ENCODE measurements at places on chromosomes 13 and 19.

- DNase-seq, result no peak
Observed at GRCh38 chr19:48393559-48394330, at the start of gene GRIN2D. Gene GRIN2D, plus strand, starts transcription at chr19:48393668. Its CDS starts 4,725 bp downstream, at chr19:48398393.

- DNase-seq, result peak; percentile 91
Observed at GRCh38 chr19:14450168-14450874, 17.2 kb downstream of the PKN1 start.

DNA sequence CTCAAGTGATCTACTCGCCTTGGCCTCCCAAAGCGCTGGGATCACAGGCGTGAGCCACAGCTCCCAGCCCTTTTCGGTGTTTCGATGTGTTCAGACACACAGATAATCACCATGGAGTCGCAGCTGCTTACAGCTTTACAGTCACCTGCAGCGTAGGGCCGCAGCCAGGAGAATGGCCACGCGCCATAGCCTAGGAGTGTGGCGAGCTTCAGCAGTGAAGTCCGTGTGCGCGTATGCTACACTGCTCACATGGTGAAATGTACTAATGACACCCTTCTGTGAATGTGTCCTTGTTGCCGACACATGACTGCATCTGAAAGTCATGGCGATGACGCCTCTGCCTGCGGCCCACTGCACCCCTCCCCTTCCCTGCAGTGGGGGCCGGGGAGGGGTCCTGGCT, 23.6 kb downstream of the AP3D1 start:
- no peak for DNase-seq

DNA sequence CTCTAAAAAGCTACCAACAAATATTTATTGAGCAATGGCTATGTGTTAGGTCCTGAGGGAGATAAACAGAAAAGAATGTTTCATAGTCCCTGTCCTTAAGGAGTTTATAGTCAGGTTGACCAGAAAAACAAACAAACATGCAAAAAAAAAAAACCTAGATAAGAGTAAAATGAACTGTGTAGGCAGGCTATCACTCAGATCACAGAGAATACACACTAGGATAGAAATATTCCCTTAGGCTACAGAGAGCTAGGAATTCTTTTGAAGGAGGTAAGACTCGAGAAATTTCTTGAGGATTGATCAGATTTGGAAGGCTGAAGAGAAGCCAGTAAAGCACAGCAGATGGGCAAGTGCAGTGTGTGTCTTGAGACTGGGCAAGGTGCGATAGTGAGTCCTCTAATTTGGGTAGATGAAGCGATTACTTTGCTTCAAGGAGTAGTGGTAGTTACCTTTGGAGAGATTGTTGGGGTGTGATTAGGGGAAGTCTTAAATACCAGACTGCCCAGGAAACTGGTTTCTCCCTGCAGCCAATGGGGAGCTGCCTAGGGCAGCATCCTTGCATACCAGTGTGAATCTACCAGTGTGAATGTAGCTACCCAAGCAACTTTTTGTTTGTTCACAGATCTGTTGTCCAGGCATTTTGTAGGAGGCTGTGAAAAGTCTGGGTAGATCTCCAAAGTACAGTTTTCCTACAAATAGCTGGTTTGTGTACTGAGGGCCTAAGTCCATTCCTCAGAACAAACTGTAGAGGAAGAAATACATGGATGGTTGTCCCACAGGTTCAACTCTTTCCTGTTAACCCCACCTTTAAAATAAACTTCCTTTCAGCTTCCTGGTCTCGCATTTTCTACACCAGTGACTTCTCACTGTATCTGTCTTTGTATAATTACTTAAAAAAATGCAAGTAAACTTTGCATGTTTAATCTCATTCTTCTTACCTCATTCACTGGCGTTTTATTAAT, 314.1 kb downstream of the KLF5 start:
- DNase-seq, result no peak

GRCh38 chr13:79398915-79399314, 7.1 kb downstream of the RBM26 start:
- DNase-seq, result peak; percentile 17

DNA sequence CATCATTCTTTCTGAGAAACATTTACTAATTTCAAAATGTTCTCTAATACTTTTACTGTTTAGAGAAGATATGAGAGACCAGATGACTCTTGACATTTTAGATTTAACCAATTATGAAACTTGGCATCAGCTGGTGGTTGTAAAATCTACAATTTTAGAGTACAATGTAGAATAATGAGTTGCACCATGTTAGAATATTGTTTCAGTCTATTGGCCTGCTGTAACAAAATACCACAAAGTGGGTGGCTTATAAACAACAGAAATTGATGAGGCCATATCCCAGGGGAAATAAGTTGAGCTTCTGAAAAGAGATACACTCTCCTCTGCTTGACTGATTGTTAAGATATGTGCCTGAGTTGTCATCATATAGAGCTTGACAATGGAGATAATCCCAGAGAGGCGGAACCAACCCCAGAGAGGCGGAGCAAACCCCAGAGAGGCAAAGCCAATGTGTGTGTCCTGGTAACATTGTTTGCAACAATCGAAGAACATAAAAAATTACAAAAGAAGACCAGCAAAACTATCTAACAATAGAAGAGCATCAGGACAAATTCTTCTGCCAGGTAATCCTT, 373.0 kb upstream of the SLITRK1 start:
- DNase-seq, result no peak

- peak; percentile 54 for DNase-seq
Observed at GRCh38 chr13:59531571-59532091, 632.1 kb downstream of the DIAPH3 start.

GRCh38 chr19:35109395-35110112, 6.1 kb upstream of the FXYD3 start:
- DNase-seq, result peak; percentile 50

DNA sequence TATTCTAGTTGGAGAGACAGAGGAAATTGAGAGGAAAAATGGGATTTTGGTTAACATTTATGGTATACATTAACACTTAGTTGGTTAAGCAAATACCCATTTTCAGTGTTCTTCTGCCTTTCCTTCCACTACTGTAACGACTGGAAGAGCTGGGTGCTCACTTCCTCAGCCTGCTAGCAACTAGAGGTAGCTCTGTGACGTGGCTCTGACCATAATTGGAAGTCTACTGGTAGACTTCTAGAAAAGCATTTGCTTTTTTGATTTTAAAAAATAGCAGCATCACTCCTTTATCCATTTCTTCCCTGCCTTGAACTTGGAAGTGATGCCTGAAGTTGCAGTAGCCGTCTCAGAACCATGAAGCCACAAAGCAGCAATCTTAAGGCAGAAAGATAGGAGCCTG, 15.9 kb downstream of the NHLRC3 start:
- DNase-seq, result no peak

- no peak for DNase-seq
Observed at GRCh38 chr13:112911883-112912282, 57.1 kb upstream of the MCF2L start.

GRCh38 chr19:50203281-50204080, at the start of gene MYH14:
Gene MYH14, plus strand, starts transcription at chr19:50203622. Its CDS starts 6,744 bp downstream, at chr19:50210366.
- DNase-seq, result peak; percentile 92

GRCh38 chr13:84821261-84821660, 939.0 kb upstream of the SLITRK1 start:
- no peak for DNase-seq

- DNase-seq, result no peak
Observed at GRCh38 chr13:33448889-33449288, 163.3 kb upstream of the STARD13 start.

DNA sequence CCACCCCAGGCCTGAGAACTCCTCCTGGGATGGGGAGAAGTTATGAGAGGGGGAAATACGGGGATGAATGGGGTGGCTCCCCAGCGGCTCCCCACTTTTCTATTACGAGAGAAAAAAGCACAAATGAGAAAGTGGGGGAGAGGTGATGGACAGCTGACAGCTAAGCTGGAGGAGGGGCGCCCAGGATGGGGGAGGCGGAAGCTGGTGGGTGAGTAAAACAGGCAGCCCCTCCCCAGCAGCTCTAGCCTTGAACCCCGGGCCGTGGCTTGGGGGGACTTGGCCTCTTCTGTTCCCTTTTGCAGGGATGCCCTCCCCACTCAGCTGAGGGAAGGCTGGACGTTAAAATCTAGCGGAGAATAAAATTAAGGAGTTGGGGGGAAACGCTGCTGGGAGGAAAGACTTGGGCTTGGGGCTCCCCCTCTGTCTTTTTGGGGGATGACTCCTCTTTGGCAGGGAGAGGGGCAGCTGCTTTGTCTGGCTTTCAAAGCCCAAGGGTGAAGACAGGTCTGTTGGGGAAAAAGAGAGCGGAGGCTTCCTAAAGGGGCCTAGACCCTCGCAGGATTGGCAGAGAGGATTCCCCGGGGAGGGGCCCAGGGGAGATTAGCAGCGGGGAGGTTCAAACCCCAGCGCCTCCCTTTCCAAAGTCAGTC, 1.4 kb upstream of the SAMD1 start:
- no peak for DNase-seq

DNA sequence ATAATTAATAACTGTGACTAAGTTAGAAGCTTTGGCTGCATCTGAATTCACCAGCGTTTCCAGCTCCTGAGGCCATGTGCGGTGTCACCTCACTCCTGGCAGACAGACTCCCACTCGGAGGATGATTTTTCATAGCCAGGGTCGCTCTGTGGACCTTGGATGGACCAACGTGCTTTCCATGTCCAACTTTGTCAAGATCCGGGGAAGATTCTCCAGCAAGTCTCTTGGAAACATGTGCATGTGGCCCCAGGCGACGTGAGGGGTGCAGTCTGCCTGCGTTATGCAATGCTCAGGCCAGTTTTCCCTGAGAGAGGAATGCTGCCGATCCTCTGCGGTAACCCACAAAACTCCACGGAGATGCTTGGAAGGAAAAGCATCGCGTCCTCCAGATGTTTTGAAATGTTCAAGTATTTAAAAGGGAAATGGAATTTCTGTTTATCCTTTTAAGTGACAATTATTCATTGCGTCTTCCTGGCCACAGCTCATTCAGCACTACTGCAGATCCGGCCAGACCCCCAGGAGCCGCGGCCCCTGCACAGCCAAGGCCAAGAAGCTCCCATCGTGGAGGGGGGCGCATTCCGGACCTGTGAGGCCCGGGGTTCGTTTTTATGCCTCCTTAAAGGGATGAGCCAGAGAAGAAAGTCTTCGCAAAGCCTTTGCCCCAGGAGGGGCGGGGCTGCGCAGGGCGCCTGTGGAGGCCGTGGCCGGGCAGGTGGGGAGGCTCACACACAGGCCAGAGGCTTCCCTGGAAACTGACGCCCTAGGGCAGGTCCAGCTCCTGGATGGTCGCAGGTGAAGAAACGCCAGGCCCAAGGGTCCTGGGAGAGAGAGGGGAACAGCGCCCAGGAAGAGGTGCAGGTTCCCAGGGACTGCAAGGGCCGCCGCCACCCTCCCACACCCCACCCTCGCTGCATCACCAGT, 46.0 kb downstream of the C13orf46 start:
- DNase-seq, result no peak

DNA sequence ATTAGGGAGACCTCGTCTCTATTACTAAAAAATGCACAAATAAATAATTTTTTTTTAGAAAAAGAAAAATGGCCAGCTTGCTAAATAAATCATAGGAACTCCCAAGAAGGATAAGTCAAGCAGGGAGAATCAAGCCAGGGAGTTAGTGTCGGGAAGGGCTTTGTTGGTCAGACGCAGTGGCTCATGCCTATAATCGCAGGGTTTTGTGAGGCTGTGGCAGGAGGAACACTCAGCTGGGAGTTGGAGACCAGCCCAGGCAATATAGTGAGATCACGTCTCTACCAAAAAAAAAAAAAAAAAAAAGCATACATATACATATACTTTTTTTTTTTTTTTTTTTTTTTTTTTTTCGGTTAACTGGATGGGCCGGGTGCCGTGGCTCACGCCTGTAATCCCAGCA, 9.0 kb downstream of the NACC1 start:
- no peak for DNase-seq

GRCh38 chr13:110916301-110917142, 1.7 kb upstream of the ANKRD10 start:
- no peak for DNase-seq

DNA sequence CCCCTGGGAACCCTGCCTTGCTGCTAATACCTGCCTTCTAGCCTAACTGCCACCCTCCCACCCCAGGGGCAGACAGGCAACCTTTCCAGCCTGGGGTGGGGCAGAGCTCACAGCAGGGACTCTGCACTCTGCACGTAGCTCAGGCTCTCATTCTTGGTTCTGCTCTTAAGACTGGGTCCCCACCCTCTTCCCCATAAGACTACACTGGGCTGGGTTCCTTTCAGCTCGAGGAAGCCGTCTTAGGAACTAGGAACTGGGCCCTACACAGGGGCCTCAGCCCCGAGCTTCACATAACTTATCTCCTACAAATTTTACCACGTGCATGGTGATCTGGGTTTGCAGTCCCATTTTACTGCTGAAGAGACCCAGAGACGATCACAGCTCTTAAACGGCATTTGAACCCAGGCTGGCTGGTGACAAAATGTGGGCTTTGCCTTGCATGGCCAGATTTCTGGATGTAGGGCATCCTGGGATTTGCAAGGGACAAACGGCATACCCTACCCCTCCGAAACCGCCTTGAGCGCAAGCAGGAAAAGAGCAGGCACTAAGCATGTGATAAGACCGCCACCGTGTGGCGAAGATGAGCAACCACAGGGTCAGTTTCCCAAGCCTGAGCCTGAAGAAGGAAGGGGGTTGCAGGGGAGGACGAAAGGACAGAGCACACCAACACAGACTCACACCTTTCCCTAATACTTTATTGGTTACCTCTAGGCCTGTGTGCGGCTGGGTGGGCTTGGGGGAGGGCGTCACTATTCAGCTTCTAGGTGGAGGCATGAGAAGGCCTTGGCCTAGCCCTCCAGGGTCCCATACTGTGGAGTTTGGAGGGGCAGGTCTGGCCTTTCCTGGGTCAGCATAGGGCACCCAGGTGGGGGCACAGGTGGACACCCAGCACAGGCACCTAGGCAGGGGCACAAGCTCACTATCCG, 5.1 kb downstream of the JUNB start:
- DNase-seq, result peak; percentile 82

- no peak for DNase-seq
Observed at GRCh38 chr13:29105779-29106178, 285.6 kb downstream of the MTUS2 start.

DNA sequence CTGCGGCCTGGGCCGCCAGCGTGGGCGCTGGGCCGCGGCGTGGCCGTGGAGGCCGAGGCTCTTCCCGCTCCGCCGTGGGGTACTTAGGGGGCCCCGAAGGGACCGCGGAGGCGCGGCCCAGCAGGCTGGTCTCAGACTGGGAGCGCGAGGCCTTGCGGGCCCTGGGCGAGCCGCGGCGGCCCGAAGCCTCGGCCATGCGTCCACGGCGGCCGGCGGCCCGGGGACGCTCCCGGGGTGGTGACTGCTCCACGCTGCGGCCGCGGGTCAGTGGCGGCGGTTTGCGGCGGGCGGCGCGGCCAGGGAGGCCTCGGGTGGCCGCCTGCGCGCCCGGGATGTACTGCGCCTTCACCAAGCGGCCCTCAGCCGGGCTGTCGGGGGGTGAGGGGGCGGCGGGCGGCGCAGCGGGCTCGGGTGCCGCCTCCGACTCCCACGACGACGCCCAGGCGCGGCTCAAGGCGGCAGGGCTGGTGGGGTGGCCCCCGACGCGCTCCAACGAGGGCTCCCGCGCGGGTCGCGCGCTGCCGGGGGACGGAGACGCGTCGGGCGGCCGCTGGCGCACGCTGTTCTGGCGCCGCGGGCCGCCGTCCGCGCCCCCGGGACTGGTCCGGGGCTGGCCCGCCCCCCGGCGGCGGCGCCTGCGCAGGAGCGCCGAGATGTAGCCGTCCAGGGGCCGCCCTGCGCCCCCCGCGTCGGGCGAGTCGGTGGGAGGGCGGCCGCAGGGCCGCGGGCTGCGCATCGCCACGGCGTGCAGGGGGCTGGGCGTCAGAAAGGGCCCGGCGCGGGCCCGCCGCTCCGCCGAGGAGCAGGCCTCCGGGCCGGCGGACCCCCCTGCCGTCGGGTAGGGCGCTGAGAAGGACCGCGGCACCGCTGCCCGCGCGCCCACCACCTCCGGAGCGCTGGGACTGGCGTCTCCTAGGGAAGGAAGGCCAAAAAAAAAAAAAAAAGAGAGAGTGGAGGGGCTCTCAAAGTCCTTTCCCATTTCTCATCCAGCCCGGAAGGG, 11.7 kb downstream of the DACT3 start:
- no peak for DNase-seq
